ENCODE measurements at places on chromosomes 16 and 17.

GRCh38 chr17:47791025-47791424, 30.6 kb downstream of the OSBPL7 start:
- no peak for DNase-seq

- no peak for DNase-seq
Observed at GRCh38 chr16:14494396-14494966, 135.6 kb downstream of the PARN start.

GRCh38 chr17:3004150-3004801, 59.1 kb downstream of the OR1D5 start:
- peak; percentile 83 for DNase-seq

DNA sequence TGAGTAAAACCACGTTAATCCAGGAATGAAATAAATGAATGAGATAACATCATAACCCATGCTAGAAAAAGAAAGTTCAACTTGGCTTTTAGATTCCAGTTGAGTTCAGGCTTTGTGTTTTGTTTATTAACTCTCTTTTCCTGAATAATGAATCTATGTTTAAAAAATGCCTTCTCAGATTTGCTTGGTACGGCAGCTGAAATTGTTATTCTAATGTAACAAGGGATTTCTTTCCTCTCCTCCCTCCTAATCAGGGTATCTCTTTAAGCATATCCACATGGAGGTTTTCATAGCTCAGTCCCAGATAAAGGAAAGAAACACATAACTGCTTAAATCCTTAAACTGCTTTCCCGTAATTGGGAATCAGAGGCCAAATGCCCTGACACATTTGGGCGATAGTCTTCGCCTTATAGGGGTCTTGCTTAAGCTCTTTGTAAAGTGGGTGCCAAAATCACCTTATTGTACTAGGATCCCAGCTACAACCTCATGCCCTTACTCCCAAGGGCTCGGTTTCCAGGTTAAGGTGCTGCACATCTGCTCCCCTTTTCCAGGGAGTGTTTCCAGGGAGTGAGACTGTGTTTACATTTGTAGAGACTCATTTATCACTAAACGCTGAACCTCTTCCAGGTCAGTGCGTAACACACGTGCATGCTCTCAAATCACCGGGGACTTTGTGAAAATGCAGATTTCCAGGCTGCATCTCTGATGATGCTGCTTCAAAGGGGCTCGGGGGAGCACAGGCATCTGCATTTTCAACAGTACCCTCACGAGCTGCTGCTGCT, 142.8 kb upstream of the FOXF1 start:
- no peak for DNase-seq

DNA sequence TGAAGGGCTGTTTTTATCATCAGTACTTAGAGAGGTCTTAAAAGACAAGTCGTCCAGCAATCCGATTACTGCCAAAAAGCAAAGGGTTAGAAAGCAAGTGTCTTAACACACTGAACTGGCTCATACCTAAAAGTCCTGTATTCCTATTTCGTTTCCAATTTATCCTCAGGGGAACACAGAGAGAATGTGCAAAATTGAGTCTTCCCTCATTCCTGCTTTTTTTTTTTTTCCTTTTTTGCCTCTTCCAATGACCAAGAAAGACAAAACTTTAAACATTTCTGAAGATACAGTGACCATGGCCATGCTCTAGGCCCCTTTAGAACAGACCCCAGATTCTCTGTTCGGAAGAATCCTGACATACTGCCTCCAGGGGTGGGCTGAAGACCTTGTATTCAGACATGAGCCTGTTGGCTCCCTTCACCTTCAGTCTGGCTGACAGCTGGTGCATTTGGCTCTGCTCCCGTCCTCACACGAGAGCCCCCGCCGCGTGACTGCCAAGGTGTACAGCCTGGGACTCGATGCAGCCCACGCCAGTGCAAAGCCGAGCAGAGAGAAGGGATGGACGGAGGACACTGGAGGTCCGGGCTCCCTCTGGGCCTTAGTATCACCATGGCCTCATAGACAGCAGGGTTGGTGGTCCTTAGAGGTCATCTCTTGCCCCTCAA, 47.0 kb downstream of the COTL1 start:
- no peak for DNase-seq
